Daoy (cell line): ENCODE measurements at places on chromosomes 13 and 19.

DNA sequence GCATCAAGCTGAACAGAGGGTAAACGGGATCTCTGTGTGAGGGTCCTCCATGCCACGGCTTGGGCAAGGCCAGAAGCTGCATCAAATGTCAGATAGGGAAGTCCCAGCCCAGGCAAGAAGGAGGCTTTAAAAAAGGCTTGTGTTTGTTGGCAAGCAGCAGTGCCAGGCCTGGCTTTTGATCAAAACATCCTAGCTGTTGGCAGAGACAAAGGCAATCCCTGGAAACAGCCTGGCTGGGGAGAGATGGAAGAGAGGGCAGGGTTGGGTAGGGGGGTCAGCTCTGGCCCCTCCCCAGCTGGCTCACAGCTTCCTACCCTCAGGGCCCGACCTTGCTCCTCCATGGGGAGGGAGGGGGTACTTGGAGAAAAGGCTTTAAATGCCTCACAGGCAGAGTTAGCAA is 61.8 kb upstream of the KCTD15 start:
- DNase-seq = no peak

GRCh38 chr13:30832845-30833332 is 73.2 kb upstream of the MEDAG start:
- DNase-seq = peak; percentile 89

- DNase-seq = no peak
Measured at GRCh38 chr13:110876609-110877008, 38.3 kb downstream of the ANKRD10 start.

- peak; percentile 34 for DNase-seq
Measured at GRCh38 chr19:32318884-32319520, 26.4 kb upstream of the ZNF507 start.

GRCh38 chr19:48750771-48751504 is 1.5 kb downstream of the FUT1 start:
- no peak for DNase-seq

DNA sequence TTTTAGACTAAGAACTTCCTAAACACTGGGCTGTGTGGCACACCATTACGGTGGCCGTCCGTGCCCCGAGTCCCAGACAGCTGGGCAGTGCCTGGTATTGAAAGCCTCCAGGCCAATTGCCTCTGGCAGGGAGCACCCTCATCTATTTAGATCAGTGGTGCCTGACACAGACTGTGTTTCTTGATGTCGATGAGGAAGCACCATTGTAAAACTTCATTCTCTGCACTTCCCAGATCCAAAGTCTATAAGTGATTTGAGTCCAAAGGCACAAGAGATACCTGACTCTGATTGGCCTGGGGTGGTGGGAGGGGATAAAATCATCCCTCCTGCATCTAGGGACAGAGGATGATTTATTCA is 8.5 kb upstream of the STK24 start:
- no peak for DNase-seq

GRCh38 chr13:74166261-74167004 is 32.2 kb upstream of the KLF12 start:
- no peak for DNase-seq

DNA sequence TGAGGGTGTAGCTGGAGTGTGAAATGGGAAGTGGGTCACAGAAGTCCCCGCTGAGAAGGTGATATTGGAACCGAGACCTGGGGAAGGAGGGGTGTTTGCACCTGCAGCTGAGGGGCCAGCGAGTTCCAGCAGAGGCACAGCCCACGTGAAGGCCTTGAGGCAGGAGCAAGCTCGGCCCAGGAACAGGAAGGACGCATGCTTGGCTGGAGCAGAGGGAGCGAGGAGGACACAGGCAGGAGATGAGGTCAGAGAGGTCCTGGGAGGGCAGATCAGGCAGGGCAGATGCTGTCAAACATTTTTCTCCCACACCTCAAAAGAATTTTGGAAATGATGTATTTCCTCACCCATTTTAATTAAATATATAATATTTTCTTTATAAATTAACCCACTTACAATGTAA is 9.3 kb downstream of the ZNF415 start:
- DNase-seq = no peak
